ENCODE measurements at places on chromosomes 5 and 9.

DNA sequence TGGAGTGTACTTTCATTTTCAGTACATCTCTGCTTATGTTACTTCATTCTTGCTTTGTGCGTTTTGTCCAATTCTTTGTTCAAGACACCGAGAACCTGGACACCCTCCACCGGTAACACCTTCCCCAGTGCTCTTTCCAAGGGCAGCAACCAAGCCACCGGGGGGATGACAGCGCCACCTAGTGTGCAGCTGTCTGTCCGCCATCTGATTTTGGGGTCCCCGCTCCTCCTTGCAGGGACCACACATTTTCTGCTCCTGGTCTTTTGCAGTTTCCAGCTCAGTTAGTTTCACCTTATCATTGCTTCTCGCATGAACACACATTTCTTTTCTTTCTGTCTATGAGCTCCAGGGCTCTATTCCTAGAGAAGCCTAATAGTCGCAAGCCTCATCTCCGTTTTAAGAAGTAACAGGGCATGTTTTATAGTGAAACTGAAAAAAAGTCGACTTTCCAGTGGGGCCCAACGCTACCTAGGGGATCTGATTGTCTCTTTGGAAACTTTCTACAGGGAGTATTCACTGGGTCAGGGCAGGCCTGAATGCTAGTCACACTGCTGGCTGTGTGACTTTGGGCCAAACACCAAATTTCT lies 152.1 kb downstream of the FSTL4 start:
- peak; percentile 23 for DNase-seq

GRCh38 chr5:177301503-177302165 lies 1.9 kb downstream of the RAB24 start:
- DNase-seq, result no peak

GRCh38 chr5:137191179-137191578 lies 307.9 kb downstream of the SPOCK1 start:
- DNase-seq, result peak; percentile 24

- no peak for DNase-seq
These were observed 21.2 kb downstream of the TXNDC8 start for GRCh38 chr9:110316261-110317075.

DNA sequence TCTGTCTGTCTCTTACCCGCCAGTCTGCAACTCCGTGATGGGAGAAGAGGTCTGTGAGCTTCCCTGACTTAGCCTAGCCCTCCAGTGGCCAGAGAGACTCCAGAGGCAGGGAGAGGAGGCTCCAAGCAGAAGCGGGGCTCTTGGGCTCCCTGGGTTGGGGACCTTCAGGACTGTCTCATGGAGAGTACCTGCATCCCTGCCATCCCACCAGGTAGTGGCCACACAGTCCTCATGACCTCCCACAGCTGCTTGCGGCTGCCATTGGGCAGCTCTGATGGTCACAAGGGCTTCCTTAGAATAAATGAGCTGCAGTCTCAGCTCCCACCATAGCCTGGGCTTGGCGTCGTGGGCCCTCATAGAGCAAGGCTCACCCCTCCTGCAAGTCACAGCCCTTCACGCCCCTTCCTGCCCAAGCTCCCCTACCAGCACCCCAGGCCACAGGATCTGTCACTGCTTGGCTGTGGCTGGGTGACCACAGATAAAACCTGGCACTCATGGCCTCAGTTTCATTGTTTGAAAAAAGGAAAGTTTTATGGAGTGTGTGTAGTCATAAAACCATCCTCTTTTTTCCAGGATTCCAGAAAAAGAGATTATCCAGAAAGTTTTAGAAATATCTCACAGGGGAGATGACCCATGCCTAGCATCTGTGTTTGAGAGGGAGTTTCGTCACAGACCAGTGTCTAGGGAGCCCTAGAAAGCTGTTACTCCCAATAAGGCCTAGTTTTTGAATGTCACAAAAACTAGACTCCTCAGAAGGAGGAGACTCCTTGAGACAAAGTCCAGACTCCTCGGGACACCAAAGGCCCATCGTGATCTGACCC lies 48.4 kb downstream of the PPARGC1B start:
- DNase-seq, result no peak

DNA sequence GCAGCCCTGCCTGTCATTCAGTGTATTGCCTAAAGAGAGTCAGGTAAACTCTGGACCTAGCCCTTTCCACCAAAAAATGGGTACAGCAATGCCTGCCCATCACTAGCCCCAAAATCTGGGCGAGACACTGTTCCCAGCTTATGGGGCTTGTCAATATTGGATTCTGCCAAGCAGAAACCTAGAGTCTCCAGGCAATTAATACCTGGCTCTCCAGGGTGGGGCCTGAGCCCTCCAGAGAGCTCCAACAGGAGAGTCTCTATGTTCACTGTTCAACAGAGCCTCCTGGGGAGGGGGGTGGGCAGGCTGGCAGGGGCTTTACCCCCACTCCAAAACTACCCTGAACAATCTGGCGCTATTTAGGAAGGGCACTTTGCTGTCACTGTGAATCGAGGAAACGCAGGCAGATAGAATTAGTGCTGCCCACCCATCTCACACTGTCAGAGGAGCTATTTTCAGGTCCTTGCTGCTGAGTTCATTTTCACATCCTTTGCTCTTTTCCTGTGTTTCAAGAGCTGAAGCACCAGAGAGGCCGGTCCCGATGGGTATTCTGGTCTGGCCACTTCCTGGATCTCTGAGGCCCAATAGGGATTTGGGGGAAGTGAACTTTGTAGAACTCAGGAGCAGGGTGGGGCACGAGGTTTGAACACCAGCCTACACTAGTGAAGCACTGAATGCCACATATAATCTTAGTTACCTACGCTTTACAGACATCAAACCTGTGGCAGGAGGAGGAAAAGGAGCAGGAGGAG lies 121.8 kb downstream of the C5orf15 start:
- DNase-seq, result no peak

GRCh38 chr9:105296445-105296844 lies 52.0 kb downstream of the SLC44A1 start:
- no peak for DNase-seq

DNA sequence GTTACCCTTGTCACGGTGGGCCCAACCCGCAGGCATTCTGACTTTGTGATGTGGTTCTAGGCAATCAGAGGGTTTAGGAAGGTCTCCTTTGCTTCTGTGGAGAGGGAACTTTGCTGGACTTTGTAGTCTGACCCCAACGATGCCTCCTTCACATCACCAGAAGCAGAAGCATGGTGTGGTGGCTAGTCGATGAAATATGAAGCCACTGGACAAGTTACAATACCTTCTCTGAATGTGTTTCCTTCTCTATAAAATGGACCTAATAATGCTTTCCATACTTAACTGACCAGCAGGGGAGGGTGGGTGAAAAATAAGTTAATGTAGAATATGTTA lies 607 bp downstream of the SPEF2 start:
- DNase-seq, result peak; percentile 25

GRCh38 chr5:108386345-108387061 lies 4.6 kb upstream of the FBXL17 start:
- no peak for DNase-seq

DNA sequence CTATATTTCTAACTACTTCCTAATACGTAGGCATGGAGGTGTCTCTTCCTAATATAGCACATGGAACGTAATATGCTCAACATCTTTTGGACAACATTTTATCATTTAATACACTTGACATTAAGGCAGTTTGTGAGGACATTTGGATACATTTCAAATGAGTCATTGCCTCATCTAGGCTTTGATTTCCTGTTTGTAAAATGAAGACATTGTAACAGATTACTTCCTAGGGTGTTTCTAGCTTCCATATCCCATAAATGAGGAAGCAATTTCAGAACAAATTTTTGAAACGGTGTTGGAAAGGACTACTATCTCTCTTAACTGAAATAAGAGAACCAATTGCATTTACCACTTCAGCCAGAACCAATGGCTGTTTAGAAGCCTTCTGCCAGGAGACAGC lies 38.7 kb downstream of the SLC28A3 start:
- DNase-seq, result peak; percentile 33

DNA sequence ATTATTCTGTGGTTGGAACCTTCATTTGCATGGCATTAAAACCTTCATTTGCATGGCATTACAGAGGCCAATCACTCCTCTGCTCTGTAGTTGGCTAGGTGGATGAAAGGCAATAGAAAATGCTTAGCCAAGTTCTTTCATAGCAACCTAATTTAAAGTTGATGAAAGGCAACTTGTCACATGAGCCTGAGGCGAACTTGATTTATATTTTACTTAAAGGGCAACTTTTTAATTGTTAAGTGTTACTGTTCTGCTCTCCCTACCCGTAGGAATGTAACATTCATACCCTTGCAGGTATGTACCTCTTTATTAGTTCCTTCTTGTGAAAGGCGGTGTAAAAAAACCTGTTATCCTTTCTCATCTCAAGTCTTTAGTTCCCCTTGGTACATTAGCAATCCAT lies 7.9 kb upstream of the ERMP1 start:
- DNase-seq, result no peak

DNA sequence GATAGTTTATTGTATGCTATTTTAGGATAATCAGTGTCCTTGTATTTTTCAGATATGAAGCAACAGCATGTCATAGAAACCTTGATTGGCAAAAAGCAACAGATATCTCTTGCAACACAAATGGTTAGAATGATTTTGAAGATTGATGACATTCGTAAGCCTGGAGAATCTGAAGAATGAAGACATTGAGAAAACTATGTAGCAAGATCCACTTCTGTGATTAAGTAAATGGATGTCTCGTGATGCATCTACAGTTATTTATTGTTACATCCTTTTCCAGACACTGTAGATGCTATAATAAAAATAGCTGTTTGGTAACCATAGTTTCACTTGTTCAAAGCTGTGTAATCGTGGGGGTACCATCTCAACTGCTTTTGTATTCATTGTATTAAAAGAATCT lies 14.5 kb downstream of the CCT5 start:
- DNase-seq, result no peak

GRCh38 chr9:94991961-94992907 lies 265.7 kb downstream of the AOPEP start:
- DNase-seq, result no peak

- no peak for DNase-seq
These were observed 6.5 kb downstream of the PPIP5K2 start for GRCh38 chr5:103126557-103126956.

- DNase-seq, result no peak
These were observed 188.7 kb downstream of the EBF1 start for GRCh38 chr5:158910782-158911692.

DNA sequence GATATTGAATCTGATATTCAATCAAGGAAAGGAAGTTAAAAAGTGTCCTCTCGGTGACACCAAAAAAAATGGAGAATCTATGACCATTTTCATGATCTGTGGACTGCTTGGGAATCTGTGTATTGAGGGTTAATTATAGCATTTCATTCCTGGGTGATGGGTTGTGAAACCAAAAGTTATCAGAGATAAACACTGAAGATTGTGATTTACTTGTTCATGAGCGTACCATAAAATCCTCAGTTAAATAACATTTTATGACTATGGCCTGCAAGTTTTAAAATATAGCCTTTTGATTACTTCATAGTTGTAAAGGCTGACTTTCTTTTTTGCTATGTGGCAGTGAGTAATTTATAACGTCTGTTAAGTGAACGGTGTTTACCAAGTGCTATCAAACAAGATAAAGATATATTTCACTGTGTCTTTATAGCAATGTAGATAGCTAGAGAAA lies 267.9 kb upstream of the SEMA6A start:
- DNase-seq, result no peak

DNA sequence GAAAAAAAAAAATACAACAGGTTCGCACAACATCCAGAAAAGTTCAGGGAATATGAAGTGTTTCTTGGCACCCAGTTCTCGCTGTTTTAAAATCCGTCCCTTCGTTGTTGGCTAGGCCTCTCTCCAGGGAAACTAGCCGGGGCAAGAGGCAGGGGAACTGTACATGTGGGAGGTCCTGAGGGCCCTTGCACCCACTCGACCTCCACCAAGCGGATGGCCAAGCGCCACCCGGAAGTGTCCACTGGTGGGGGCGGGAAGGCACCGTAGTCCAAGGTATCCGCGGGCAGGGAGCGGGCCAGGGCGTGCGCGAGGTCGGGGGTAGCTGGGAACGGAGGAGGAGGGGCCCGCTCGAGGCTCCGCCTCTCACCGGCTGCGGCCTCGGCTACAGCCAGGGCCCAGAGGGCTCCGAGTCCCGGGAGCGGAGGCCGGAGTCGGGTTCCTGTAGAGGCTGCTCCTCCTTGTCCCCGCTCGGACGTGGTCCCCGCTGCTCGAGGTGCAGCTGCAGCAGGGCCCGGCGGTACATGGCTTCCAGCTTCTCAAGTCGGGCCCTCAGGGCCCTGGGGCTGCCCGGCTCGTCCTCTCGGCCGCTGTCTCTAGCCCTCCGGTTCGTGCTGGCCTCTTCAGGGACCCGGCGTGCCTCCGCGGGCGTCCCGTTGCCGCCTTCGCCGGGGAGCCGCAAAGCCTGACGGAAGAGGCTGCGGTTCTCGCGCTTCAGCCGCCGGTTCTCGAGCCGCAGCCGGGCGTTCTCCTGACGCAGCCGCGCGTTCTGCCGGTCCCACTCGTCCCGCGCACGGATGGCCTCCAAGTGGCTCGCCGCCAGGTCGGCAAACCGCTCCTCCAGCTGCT lies 720 bp downstream of the TUSC1 start:
- peak; percentile 80 for DNase-seq

DNA sequence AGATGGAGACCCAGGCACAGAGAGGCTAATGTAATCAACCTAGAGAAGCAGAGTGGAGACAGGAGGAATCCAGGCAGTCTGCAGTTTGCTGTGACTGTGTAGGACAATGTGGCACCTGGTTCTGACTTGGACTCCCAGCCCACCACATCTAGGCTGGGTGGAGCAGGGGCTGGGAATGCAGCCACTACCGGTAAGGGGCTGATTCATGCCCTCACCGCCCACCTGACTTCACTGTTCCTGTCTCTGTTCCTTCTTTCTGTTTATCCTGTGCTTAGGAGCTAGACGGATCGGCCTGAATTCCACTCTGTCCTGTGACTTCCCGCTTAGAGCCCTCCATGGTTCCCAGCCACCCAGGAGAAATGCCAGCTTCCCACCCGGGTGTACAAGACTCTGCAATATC lies 2.6 kb downstream of the PDLIM4 start:
- DNase-seq, result no peak

- no peak for DNase-seq
These were observed 20.7 kb downstream of the BRD3 start for GRCh38 chr9:134046894-134047681.

DNA sequence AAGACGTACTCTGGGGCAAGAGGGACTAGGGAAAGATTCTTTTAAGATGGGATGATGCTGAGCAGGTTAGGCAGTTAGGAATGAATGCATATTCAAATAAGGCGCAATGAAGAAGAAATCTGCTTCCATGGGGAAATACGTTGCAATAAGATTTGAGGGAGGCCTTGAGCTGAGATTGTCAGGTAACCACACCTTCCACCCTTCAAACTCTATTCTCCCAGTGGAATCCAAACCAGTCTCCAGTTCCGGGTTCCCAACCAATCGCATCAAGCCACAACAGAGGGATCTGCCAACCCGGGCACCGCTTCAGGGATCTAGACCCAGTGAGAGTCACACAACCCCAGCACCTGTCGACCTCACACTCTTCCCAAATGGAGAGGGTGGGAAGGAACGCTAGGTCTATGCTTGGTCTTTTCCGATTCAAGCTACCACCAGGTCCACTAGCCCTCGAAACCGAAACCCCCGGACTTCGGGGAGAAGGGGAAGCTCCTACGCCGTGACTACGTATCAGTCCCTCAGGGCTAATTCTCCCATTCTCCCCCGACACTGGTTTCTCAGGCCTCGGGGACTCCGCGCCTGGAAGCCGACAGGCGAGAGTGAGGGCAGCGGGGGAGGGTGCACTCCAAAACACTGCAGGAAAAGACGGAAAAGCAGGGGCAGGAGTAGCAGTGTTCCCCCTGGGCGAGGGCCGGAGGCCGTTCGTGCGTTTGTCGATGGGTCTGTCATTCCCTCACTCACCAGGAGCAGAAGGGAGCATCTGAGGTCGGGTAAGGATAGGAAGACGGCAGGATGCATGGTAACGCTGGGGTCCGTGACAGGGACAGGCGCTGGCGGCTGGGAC lies 534 bp downstream of the ERP44 start:
- peak; percentile 64 for DNase-seq

Measured in AG08395 (cell line).